ENCODE measurements at places on chromosomes 7 and 10. TPM values are rescaled to one million over a fixed set of nuclear protein-coding genes. Genes with fewer than 3 reads are reported as not detected.

DNA sequence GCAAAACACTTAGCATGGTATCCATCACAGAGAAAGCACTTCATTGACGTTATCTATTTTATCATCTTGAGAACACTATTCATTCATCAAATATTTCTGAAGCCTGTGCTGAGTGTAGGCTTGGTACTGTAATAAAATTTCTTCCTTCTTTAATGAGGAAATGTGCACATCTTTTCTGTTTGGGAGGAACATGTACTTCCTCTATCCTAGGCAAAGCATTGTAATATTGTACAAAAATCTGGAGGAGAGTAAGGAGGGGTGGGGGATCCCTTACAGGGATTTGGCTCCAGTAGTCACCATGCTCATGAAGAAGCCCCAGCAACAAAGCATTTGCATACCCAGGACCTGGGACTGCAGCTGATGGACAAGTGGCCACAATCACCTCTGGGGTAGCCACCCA, 39.9 kb upstream of the SORCS3 start:
- no peak for DNase-seq

DNA sequence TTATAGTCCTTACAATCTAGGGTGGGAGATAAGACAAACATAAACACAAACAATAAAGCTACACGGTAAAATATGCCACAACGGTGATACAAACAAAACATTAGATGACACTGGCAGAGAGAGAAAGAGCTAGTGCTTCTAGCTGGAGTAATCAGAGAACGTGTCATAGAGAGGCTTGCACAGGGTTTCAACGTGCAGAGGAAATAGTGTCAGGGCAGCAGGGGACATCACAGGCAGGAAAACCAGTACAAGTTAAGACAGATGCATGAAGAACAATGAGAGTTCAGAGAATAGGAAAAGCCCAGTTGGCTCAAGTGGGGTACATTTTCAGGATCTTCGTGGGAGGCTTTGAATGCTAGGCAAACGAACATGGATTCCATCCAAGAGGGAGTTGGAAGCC, 91.4 kb downstream of the ZNF438 start:
- no peak for DNase-seq

- no peak for DNase-seq
Observed at GRCh38 chr7:76220185-76221057, 18.7 kb downstream of the SRRM3 start.

DNA sequence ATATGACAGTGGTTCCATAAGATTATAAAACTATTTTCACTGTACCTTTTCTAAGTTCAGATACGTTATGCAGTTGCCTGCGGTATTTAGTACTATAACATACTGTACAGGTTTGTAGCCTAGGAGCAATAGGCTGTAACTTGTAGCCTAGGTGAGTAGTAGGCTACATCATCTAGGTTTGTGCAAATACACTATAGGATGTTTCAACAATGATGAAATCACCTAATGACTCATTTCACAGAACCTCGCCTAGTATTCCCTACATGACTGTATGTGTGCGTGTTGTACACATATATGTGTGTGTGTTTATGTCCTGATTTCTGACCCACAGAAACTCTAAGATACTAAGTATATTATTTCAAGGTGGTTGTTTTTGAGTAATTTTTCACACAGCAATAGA, 139.0 kb downstream of the HERPUD2 start:
- no peak for DNase-seq

DNA sequence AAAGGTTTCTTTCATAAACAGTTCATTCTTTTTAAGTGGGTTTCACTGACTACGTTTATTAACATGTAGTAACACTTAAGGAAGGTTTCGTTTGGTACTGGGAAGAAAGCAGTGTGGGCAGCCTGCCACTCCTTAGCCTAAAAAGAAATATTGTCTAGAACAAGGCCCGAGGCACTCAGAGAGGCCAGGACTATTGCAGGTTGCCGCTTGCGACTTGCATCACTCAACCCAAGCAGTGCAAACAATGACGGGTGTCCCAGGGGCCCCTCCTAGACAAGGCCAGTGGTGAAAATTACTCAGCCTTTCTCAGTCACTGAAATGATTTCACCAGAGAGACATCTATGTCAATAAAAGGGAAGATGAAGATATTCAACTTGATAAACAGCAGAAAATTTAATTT, 243.9 kb downstream of the SNX13 start:
- no peak for DNase-seq

GRCh38 chr7:151061213-151062110, 2.1 kb downstream of the SLC4A2 start:
- no peak for DNase-seq

- no peak for DNase-seq
Observed at GRCh38 chr7:112195717-112196116, 10.5 kb downstream of the DOCK4 start.

- DNase-seq, result peak; percentile 5
Observed at GRCh38 chr10:25725917-25726716, 207.9 kb upstream of the MYO3A start.

DNA sequence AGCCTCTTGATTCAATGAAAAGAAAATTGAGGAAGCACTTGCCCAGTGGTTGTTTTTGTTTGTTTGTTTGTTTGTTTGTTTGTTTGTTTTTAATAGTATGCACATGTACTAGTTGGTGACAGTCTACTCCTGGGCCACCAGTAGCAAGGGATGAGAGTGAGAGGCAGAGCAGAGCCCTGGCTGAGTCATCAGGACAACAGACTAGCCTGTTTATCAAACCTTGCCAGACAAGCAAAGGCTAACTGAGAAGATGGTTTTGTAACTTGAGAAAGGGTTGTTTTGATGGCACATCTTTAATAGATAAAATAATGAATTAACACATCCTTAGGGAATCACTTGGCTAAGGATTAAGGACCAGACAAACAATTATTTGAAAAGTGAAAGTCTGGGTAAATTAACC, 78.1 kb downstream of the INHBA start:
- no peak for DNase-seq

GRCh38 chr7:28685644-28686417, 272.3 kb downstream of the TRIL start:
- no peak for DNase-seq

DNA sequence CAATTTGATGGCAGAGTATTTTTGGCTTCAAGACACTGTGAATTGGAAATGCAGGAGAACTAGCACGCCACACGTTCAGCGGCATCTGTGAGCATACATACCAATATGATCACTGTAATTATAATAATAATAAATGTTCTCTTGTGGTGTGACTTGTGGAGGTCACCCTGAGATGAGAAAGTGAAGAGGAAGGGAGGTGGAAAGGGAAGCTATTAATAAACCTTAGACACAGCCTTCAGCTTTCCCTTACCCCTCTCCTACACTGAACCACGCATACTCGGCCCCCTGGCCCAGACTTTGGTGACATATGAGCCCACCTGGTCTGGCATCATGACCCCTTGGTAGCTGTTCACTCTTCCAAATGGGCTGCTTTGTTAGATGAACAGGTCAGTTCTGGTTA, 139.1 kb downstream of the SORCS3 start:
- DNase-seq, result no peak

DNA sequence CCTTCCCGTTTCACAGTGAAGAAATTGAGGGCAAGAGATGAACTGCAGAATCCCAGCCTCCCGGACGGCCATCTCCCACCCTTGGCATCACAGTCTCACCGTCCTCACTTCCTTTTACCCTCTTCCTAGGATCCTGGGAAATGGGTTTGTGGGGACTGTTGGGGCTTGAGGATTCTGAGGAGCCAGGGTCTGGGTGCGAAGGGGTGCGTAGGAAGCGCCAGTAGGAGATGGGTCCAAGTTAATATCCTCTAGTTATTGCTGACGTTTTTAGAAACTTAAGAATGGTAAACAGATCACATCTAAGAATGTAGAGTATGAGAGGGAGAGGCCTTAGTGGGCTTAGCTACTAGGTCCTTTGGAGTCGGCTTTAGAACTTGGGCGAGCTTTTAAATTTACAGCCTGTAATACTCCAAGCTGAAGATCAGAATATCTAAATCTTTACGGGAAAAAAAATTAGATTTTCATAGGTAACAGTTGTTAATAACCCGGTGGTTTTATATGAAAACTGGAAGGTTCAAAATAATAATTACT, 696 bp downstream of the MALSU1 start:
- DNase-seq, result no peak

DNA sequence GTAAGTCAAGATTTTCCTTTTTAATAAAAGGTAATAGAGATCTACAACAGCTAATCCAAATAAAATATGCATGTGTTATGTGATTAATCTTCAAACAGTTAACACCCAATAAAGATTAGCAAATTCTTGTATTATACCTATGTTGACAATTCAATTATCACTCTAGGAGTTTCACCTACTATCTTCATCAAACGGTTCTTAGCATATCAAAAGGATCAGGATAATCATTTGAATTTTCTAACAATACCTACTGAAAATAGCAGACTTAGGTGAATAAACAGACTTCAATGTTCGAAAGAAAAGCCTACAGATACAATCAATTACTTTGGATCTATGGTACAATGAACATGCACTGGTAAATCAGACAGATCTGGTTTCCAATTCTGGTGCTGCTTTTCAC, 268.3 kb downstream of the CACNA2D1 start:
- no peak for DNase-seq

- DNase-seq, result no peak
Observed at GRCh38 chr10:72796042-72796441, 97.5 kb upstream of the OIT3 start.

GRCh38 chr10:34646331-34646730, 168.8 kb downstream of the PARD3 start:
- no peak for DNase-seq

DNA sequence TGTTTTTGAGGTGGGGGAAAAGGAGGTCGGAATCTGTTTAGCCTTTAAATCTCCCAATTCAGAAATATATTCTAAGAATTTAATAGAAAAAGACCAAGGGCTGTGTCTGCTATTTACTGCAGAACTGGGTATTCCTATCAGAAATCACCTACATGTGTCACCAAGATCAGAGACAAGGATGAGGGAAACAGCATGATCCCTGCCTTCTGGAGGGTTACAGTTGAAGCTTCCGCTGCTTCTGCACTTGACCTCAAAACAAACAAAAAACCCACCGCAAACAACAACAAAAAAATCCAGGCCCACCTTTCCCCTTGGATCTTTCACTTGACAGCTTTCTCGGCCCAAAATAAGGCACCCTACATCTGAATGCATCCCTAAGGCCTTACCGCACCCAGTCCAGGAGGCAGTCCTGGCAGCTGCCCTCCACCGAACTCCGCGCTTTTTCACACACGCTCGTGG, 750 bp upstream of the CDK14 start:
- no peak for DNase-seq

- no peak for DNase-seq
Observed at GRCh38 chr10:26970667-26971066, 109.9 kb upstream of the ABI1 start.

DNA sequence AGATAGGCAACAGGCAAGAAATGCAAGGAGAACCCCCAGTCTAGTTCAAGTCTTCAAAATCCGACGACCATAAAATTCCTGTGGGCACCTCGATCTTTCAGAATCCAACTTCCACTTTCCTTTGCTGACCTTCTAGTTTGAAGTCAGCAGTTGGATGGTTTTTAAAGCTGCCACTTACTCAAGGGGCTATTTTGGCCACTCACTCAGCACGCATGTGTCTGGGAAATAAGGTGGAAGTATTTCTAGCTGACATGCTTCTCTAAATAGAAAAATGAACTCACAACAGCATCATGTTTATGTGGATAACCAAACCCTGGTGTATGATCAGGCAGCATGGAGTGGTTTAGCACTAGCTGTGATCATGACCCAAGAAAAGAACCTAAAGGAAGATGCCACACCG, at the start of gene NRAP:
TSS of gene NRAP (minus strand) at position 134 of the 400 bp plus-strand sequence. CDS start 159 bp downstream, outside the sequence.
- DNase-seq, result no peak

GRCh38 chr10:62130948-62131347, 137.7 kb downstream of the RTKN2 start:
- no peak for DNase-seq

GRCh38 chr10:96491303-96491702, 22.4 kb downstream of the TLL2 start:
- no peak for DNase-seq

DNA sequence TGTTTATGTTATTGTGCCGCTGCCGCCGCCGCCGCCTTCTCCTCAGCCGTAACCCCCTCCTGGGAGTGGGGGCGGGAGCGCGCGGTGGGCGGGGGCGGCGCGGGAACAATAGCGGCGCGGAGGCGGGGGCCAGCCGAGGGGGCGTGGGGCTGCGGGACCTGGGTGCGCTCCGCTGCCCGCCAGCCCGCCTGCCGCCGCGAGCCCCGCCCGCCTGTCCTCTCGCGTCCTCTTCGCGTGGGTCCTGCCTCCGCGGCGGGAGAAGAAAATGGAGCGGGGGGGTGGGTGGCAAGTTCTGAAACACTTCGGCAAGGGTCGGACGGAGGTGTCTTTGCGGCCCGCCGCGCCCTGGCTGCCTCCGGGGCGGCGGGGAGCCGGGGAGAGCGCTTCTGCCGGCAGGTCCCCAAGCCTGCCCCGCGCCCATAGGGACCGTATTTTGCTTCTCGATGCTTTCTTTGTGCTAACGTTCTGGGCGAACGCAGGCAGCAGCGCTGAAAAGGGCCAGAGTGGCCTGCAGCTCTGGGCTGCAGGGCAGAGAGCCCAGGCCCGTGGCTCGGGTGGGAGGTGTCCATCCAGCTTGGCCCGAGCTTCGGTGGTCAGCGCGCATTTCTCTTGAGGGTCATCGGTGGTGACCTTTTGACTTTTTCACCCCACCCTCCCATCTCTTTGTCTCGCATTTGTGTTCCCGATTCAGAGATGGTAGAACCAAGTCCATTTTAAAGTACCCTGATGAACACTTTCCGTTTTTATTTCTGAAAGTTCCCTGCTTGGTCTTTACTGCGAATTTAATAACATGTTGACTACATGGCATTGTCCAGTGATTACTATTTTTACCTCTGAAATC, 613 bp downstream of the MAPK8 start:
- no peak for DNase-seq

- DNase-seq, result no peak
Observed at GRCh38 chr7:77954773-77955555, 156.4 kb downstream of the PHTF2 start.

DNA sequence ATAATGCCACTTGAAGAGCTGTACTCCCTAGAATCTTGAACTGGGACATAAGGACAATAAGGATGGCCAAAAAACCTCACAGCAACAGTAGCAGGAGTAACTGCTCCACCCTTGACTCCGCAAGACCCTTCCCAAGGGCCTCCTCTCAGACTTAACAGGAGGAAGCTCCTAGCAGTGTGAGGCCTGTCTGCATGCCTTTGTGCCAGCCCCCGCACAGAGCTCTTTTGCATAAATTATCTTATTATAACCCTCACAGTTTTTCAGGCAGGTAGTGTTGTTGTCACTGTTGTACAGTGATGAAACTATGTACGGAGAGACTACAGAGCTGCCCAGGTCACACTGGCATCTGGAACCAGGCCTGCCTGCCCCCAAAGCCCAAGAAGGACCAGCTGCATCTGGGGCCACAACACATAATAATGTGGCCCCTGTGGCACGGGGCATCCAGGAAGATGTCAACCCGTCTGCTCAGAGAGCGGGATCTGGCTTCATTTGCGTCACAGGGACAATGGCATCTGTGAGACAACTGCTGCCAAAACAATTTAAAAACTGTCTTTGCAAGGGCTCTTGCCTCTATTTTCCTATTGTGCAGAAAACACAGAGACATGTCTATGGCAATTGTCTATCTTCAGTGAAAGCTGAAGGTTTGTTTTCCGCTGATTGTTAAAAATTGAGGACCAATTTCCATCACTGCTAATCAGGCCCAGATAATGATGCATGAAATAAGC, 249.3 kb upstream of the GRB10 start:
- no peak for DNase-seq

The GRB10 gene
- total RNA-seq, result 7.4 TPM

The H2BK1 gene
- total RNA-seq, result 4.9 TPM

The ASIC3 gene
- total RNA-seq, result 10.6 TPM

The GDF2 gene
- not detected for total RNA-seq

The TRDMT1 gene
- total RNA-seq, result 21.3 TPM

The CYP3A7 gene
- not detected for total RNA-seq

The FAM25A gene
- total RNA-seq, result not detected

The DLX6 gene
- total RNA-seq, result not detected

The ABCB4 gene
- not detected for total RNA-seq

All from CD4-positive, alpha-beta memory T cell (primary cell).